CD8-positive, alpha-beta memory T cell (primary cell): ENCODE measurements at places on chromosomes 13 and 19.
A peak's percentile ranks its signal among the peaks of the same experiment; 100 is the strongest.

DNA sequence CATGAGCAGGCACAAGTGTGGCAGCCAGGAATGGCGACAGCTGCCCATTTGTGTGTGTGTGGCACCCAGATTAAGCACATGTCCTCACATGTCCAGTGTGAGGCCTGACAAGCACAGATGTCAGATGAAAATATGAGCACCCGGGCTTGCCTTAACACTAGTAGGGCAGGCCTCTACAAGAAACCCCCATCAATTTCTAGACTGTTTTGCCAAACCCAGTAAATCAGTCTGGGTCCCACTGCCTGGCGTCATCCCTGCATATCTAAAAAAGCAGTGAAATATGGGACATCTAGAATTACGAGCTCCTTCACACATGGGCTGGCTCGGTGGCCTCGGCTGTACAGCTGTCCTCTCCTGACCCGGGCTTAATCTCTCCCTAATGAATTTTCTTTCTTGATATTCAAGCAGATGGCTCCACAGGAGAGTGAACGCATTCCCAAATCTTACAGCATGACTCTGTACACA lies 432.7 kb downstream of the FOXO1 start:
- no peaks in the 10 kb centered on the region for H3K4me1 ChIP-seq
- H3K4me3 ChIP-seq: no peak overlapping the region
- no peaks in the 10 kb centered on the region for H3K27me3 ChIP-seq
- H3K36me3 ChIP-seq: no peaks in the 10 kb centered on the region

- H3K36me3 ChIP-seq: no peaks in the 10 kb centered on the region
- no peaks in the 10 kb centered on the region for H3K4me1 ChIP-seq
- no peak overlapping the region for H3K27ac ChIP-seq
- H3K27me3 ChIP-seq: peaks cover 11% of the 10 kb centered on the region
- H3K4me3 ChIP-seq: no peak overlapping the region
These were observed 26.8 kb upstream of the CYP4F8 start for GRCh38 chr19:15588265-15588664.

DNA sequence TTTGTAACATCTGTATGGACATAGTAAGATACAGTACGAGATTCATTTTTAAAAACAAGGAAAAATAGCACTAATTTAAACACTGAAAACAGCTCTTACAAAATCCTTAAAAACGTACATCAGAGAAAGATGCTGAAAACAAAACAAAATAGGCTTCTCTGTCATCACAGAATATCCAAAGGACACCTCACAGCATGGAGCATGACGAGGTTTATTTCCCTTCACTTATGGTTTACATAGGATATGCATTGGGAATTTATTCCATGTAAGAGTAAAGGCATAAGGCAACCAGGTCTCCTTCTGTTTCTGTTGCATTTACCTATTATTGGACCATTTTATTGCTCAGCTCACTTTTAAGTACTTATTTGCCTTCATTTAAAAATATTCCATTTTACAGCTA lies 3.0 kb downstream of the KCTD12 start:
- no peak overlapping the region for H3K4me3 ChIP-seq
- no peak for DNase-seq
- H3K27me3 ChIP-seq: peaks cover 6% of the 10 kb centered on the region
- H3K36me3 ChIP-seq: no peaks in the 10 kb centered on the region
- H3K27ac ChIP-seq: no peak overlapping the region

- H3K4me3 ChIP-seq: no peak overlapping the region
- DNase-seq: no peak
- H3K4me1 ChIP-seq: no peaks in the 10 kb centered on the region
- H3K27me3 ChIP-seq: no peaks in the 10 kb centered on the region
- H3K36me3 ChIP-seq: no peaks in the 10 kb centered on the region
- no peak overlapping the region for H3K27ac ChIP-seq
These were observed 68.4 kb upstream of the ARHGEF7 start for GRCh38 chr13:111046590-111047141.

GRCh38 chr13:45119469-45119990 lies 780 bp upstream of the GTF2F2 start:
- H3K36me3 ChIP-seq: no peaks in the 10 kb centered on the region
- peak overlapping the region; percentile 94 for H3K4me3 ChIP-seq
- no peaks in the 10 kb centered on the region for H3K27me3 ChIP-seq
- DNase-seq: peak; percentile 67
- H3K27ac ChIP-seq: peak overlapping the region; percentile 93

GRCh38 chr19:10135551-10136334 lies 16.0 kb upstream of the EIF3G start:
- H3K27ac ChIP-seq: no peak overlapping the region
- no peaks in the 10 kb centered on the region for H3K27me3 ChIP-seq
- peaks cover 13% of the 10 kb centered on the region for H3K4me1 ChIP-seq
- no peak for DNase-seq
- no peak overlapping the region for H3K4me3 ChIP-seq
- peaks cover 59% of the 10 kb centered on the region for H3K36me3 ChIP-seq

GRCh38 chr19:49780861-49781260 lies 14.1 kb downstream of the AP2A1 start:
- no peaks in the 10 kb centered on the region for H3K4me1 ChIP-seq
- H3K27ac ChIP-seq: no peak overlapping the region
- no peaks in the 10 kb centered on the region for H3K27me3 ChIP-seq
- H3K4me3 ChIP-seq: no peak overlapping the region
- no peak for DNase-seq

- no peak overlapping the region for H3K4me3 ChIP-seq
- H3K27me3 ChIP-seq: peaks cover 18% of the 10 kb centered on the region
- no peaks in the 10 kb centered on the region for H3K4me1 ChIP-seq
These were observed 55.6 kb downstream of the GJA3 start for GRCh38 chr13:20105161-20105689.

DNA sequence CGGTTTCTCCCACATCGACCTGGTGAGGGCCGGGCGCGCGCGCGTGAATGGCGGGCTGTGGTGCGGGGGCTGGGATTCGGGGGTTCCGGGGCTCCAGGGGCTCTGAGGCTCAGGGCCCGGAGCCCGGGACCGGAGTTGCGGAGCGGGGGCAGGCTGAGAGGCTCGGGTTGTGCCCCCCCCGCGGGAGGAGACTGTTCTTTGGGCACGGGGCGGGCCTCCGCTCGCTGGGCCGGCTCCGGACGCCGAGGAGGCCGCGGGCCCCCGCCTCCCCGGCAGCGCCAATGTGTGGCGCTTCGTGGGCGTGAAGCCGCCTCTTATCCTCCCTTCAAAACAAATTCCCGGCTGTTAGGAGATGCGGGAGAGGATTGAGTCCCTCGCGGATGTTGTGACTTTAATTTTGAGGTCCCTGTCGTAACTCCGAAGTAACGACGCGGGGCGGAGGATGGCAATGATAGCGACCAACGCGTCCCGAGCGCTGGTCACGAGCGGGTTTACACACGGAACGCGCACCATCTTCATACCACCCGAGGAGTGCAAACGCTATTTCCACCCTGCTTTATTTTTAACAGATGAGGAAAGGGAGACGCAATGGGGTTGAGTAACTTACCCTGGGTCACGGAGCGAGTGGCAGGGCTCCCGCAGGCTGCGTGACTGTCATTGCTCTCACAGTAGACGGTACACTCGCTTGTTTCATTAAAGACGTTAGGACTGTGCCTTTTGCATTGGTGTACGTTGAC lies 536 bp downstream of the UBA2 start:
- H3K27ac ChIP-seq: peak overlapping the region; percentile 76
- H3K27me3 ChIP-seq: no peaks in the 10 kb centered on the region
- H3K4me1 ChIP-seq: peaks cover 29% of the 10 kb centered on the region
- DNase-seq: no peak

GRCh38 chr19:39413272-39413910 lies 922 bp downstream of the PLEKHG2 start:
- H3K4me1 ChIP-seq: peaks cover 28% of the 10 kb centered on the region
- peak overlapping the region; percentile 93 for H3K4me3 ChIP-seq
- peaks cover 5% of the 10 kb centered on the region for H3K36me3 ChIP-seq

GRCh38 chr13:33144358-33144784 lies 128.1 kb downstream of the KL start:
- H3K36me3 ChIP-seq: no peaks in the 10 kb centered on the region
- H3K4me3 ChIP-seq: no peak overlapping the region
- H3K4me1 ChIP-seq: no peaks in the 10 kb centered on the region
- H3K27me3 ChIP-seq: no peaks in the 10 kb centered on the region

DNA sequence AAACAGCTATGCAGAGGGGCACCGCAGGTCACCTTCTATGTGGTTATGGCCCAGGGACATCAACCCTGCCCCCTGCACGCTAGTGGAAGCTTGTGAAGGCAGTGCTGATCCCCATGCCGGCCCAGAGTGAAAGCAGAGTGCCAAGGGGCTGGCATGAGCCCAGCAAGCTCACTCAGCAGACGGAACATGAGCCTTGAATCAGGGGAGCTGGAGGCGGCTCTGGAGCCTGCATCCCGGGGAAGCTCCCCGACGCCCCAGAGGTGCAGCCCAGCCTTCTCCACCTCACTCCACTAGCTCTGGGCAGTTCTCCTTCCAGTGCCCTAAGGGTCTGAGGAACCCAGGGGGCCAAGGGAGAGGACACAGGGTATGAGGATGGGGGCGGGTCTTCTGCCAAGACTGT lies 19.0 kb upstream of the ISYNA1 start:
- no peak for DNase-seq
- H3K4me1 ChIP-seq: no peaks in the 10 kb centered on the region
- no peak overlapping the region for H3K4me3 ChIP-seq
- H3K27me3 ChIP-seq: no peaks in the 10 kb centered on the region
- peaks cover 21% of the 10 kb centered on the region for H3K36me3 ChIP-seq

GRCh38 chr13:21478881-21479808 lies 20.0 kb upstream of the ZDHHC20 start:
- no peak overlapping the region for H3K4me3 ChIP-seq
- DNase-seq: no peak
- no peaks in the 10 kb centered on the region for H3K27me3 ChIP-seq

- no peaks in the 10 kb centered on the region for H3K27me3 ChIP-seq
- no peaks in the 10 kb centered on the region for H3K36me3 ChIP-seq
- H3K4me1 ChIP-seq: no peaks in the 10 kb centered on the region
- DNase-seq: no peak
- no peak overlapping the region for H3K27ac ChIP-seq
These were observed 7.3 kb downstream of the ZNF69 start for GRCh38 chr19:11894851-11895250.

- DNase-seq: no peak
- no peaks in the 10 kb centered on the region for H3K4me1 ChIP-seq
- H3K27ac ChIP-seq: no peak overlapping the region
- no peaks in the 10 kb centered on the region for H3K27me3 ChIP-seq
These were observed 153.5 kb downstream of the RFC3 start for GRCh38 chr13:33971562-33971819.

DNA sequence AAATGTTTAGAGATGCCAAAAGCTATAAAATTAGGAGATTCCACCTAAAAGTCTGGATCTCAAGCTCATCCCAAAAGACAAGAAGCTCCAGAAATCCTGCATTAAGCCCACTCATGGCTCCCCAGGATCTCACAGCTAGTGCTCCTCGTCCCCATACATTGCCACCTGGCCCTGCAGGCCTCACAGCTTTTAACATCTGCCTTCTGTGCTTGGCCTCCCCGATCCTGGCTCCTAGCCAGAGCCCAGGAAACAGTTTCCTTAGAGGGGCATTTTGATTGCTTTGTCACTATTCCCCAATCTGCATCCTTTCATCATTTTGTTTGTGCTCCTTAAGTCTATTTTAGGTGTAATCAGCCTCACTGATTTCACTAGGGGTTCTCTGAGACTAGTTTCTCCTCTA lies 14.5 kb upstream of the DCT start:
- H3K4me1 ChIP-seq: no peaks in the 10 kb centered on the region
- H3K27me3 ChIP-seq: no peaks in the 10 kb centered on the region
- no peak overlapping the region for H3K4me3 ChIP-seq

- no peak overlapping the region for H3K4me3 ChIP-seq
- no peaks in the 10 kb centered on the region for H3K36me3 ChIP-seq
- DNase-seq: no peak
- no peaks in the 10 kb centered on the region for H3K27me3 ChIP-seq
- no peaks in the 10 kb centered on the region for H3K4me1 ChIP-seq
- no peak overlapping the region for H3K27ac ChIP-seq
These were observed 2.1 kb upstream of the ATP4B start for GRCh38 chr13:113660066-113660465.

DNA sequence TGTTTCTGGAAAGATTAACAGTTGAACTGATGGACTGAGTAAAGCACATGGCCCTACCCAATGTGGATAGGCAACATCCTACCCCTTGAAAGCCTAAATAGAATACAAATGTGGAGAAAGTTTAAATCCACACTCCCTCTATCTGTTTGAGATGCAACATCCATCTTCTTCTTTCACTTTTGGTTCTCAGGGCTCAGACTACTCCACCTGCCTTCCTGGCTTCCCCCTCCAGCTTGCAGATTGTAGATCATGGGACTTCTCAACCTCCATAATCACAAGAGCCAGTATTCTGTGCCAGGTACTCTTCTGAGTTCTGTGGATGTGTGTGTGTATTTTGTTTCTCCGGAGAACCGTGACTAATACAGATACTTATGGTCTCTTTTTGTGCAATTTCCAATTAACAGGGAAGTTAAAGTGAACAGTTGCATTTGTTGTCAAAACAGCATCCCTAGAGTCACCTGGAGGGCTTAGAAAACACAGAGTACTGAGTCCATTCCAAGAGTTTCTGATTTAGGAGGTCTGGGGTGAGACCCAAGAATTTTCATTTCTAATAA lies 590.3 kb upstream of the MIR17HG start:
- H3K27me3 ChIP-seq: no peaks in the 10 kb centered on the region
- H3K4me3 ChIP-seq: no peak overlapping the region
- DNase-seq: no peak
- no peak overlapping the region for H3K27ac ChIP-seq
- no peaks in the 10 kb centered on the region for H3K36me3 ChIP-seq
- H3K4me1 ChIP-seq: no peaks in the 10 kb centered on the region

DNA sequence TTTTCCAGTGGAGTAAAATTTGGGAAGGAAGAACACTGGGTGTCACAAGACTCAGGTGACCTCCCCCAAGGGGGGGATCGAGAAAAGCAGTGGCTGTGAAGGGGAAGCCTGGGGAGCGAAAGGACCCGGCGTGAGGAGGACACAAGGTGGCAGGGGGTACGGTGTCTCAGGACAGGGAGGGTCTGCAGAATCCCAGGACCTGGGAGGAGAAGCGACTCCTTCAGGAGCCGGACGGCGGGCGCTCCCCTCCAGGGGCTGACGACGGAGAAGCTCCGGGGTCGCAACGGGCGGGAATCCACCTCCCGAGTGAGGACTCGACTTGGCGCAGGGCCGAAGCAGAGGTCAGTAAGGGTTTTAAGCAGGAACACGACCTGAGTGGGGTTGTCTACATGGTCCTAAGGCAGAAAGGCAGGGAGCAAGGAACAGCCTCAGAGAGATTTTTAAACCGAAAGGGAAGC lies 529 bp downstream of the ZNF836 start:
- peaks cover 7% of the 10 kb centered on the region for H3K36me3 ChIP-seq
- peak overlapping the region; percentile 94 for H3K4me3 ChIP-seq
- peak overlapping the region; percentile 82 for H3K27ac ChIP-seq
- peaks cover 25% of the 10 kb centered on the region for H3K4me1 ChIP-seq
- H3K27me3 ChIP-seq: no peaks in the 10 kb centered on the region
- no peak for DNase-seq

GRCh38 chr19:5292822-5293611 lies 47.6 kb downstream of the PTPRS start:
- H3K27ac ChIP-seq: no peak overlapping the region
- peak overlapping the region; percentile 45 for H3K4me3 ChIP-seq
- H3K36me3 ChIP-seq: no peaks in the 10 kb centered on the region
- peaks cover 7% of the 10 kb centered on the region for H3K27me3 ChIP-seq
- peaks cover 12% of the 10 kb centered on the region for H3K4me1 ChIP-seq
- no peak for DNase-seq
